ENCODE measurements at places on chromosomes 1 and 21.
A peak's percentile ranks its signal among the peaks of the same experiment; 100 is the strongest.

DNA sequence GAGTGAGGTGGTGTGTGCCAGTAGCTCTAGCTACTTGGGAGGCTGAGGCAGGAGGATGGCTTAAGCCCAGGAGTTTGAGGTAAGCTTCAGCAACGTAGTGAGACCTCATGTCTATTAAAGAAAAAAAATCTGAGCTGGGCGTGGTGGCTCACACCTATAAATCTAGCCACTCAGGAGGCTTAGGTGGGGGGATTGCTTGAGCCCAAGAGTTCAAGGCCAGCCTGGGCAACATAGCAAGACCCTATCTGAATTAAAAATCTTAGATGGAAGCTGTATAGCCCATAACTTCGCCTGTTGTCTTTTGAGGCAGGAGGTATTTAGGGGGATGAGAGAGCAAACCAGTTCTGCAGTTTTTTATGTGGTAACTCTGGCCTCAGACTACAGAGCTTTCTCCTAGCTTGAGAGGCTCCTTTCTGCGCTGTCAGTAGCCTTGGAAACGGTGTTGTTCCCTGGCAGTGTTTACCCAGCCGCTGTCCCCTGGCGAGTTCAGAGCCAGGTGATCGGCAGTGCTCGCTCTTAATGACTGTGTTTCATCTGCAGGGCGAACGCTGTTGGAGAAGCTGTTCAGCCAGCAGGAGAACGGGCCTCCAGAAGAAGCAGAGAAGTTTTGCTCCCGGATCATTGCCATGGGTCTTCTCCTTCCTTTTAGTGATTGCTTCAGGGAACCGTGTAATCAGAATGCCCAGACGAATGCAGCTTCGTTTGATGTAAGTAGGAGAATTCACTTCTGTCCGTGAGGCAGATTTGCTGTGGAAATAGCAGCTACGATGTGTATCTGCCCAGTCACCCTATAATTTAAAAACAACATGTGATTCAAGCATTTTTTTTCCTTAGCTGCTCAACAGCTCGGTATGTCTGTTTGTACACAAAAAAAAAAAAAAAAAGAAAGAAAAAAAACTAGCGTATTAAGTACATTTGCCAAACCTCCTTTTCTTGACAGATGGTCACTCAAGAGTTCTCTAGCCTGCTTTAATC lies 31.2 kb downstream of the FMN2 start:
- peak; percentile 18 for DNase-seq

DNA sequence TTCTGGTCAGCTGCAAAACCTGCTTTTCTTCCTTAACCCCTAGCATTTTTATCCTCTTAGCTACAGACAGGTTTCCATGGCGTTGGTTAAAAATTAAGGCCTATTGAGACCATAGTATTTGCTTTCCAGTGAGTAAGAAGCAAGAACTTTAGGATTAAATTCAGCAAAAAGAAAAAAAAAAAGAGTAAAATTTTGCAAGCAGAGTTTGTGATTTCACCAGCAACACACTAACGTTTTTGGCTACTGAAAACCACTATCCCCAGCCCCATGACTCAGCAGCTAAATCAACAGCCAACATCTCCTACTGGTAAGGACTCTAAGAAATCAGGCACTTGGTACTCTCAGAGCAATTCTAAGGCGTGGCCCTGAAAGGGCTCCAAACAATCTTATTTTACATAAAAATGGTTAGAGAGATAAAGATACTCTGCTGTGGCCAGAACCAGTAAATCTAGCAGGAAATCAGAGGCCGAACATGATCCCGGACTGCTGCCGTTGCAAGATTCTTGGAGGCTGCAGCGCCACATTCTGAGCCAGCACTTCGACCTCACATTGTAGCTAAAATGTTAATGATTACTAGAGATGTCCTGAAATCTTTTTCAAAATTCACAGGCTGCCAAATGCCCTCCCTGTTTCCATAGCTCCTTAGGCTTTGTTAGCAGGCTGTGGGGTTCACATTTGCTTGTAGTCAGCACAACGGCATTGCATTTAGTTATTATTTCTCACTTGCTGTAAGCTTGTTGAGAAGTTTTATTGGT lies 1.6 kb upstream of the ENO1 start:
- no peak for DNase-seq

DNA sequence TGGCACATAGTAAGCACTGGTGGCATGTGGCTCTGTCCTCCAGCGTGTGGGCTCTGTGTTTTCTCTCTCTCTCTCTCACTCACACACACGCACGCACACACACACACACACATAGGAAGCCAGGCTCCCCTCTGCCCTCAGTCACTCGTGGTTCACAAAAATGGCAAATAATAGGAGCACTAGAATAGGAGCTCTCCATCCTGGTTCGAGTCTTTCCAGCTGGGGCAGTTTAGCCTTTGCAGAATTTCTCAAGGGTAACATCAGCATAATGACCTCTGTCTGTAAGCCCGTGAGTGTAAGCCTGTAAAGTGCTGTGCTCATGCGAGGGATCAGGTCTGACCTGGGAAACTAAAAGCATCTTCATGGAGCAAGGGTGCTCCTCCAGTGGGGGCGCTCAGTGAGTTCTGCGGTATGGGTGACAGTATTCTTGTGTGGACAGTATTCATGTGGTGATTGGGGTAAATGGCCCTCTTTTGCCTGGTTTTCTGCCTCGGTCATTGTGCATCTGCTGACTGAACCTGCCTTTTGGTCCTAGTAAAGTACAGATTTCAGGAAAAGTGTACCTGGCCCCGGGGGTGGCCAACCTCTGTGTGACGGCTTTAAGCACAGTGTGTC lies 842 bp upstream of the ZC3H12A start:
- DNase-seq, result no peak

GRCh38 chr1:63714482-63714760 lies 59.4 kb upstream of the ROR1 start:
- DNase-seq, result no peak

DNA sequence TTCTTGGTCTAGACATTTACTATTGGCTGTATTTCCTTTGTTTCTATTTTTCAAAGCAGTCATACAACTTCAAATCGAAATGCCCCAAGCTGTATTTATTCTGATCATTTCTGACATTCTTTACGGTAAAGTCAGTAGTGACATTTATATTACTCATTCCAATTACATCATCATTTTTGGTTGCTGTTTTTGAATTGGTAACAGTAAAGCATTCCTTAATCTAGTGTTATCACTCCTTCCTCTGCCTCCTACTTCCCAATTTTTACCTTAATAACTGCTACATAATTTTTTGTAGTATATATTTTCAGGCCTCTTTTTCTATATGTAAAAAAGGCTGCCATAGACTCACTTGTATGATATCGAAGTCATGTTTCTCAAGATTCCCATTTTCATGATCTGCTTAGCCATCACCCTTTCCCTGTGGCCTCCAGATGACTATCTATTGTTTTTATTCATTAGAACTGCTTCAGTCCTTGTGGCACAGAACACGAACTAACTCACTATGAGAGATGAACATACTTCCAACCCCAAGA lies 167.2 kb downstream of the RUNX1 start:
- DNase-seq, result no peak

DNA sequence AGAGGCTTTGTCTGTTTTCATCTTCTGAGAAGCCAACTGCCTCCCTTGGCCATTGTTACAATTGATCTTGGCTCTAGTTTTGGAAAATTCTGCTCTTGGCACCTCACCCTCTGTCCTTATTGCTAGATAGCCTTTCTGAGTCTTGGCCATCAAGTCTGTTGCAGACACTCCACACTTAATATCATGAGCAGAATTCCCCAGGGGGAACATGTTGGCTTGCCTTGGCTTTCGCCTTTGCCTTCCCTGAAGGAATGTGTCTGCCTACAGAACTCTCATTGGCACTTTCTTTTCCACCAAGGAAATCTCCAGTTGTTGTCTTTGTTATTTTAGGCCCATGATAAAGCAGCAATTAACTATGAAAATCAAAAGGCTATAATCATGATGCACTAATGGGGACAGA lies 42.7 kb upstream of the LDLRAP1 start:
- DNase-seq, result no peak

- DNase-seq, result peak; percentile 86
Observed at GRCh38 chr1:94417978-94418663, at the start of gene ABCD3. Gene ABCD3 (plus strand): TSS chr1:94418389. CDS start chr1:94418479, 90 bp downstream.

GRCh38 chr1:230595181-230595580 lies 47.1 kb upstream of the COG2 start:
- no peak for DNase-seq

- no peak for DNase-seq
Observed at GRCh38 chr21:45029948-45030681, 44.3 kb upstream of the ADARB1 start.

- no peak for DNase-seq
Observed at GRCh38 chr1:200437556-200438203, 27.8 kb upstream of the ZNF281 start.

- DNase-seq, result no peak
Observed at GRCh38 chr1:209203533-209203895, 380.0 kb upstream of the CAMK1G start.

- DNase-seq, result no peak
Observed at GRCh38 chr1:115717541-115717940, 51.0 kb downstream of the CASQ2 start.

- no peak for DNase-seq
Observed at GRCh38 chr1:214793708-214794107, 190.7 kb downstream of the CENPF start.

DNA sequence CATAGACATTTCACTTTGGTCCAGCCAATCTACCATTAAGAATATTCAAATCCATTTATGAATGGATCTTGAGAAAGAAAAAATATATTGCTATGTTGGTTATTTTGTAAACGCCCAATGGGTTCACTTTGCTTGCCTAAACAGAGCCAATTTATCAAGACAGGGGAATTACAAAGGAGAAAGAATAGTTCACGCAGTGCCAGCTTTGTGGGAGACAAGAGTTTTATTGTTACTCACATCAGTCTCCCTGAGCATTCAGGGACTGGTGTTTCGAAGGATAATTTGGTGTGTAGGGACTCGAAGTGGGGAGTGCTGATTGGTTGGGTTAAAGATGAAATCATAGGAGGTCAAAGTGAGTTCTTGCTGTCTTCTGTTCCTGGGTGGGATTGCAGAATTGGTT lies 135.3 kb downstream of the GABPA start:
- DNase-seq, result no peak

DNA sequence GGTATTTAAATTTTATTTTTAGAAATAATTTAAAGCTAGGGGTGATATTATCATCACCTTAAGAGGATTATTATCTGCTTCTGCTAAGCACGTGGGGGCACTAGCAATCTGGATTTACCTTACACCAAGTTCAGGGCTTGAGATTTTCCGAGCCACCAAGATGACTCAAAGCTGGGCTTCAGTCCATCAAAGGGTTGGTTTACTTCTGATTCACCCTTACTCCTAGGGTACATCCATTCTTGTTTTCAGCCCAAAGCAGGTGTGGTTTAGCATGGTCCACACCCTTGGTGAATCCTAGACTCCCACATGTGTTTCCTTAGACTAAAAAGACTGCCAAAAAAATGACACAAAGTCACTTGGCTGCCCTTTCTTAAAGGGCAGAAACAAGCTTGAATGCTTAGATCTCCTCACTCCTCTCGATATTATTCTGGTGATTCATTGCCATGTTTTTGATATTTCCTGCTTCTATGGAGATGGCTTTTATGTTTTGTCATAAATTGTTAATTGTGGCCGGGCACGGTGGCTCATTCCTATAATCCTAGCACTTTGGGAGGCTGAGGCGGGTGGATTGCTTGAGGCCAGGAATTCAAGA lies 9.8 kb upstream of the PRSS38 start:
- no peak for DNase-seq

GRCh38 chr1:38997034-38997900 lies 6.2 kb downstream of the AKIRIN1 start:
- no peak for DNase-seq

DNA sequence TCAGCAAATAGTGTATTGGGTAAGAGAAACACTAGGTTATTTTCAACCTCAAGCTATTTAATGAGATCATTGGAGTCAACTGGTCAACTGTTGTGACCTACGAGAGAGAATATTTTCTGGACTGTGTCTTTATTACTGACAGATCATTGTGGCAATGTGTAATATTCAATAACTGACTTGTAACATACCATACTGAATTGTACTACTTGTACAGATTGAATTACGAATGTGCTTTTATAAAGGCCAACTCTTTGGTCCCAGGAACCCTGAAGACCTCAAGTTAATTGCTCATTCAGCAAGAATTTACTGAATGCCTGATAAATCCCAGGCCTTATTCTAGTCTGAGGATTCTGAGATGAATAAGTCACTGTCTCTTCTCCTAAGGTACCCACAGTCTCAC lies 56.1 kb upstream of the CAMK1G start:
- no peak for DNase-seq
